ENCODE measurements at places on chromosomes 1 and 21. TPM values are rescaled to one million over a fixed set of nuclear protein-coding genes. Genes with fewer than 3 reads are reported as not detected.

Gene KIAA1614
- total RNA-seq, result 4.1 TPM

- no peaks in the 10 kb centered on the region for H3K27me3 ChIP-seq
- H3K4me3 ChIP-seq, result no peak overlapping the region
These were observed 1384.1 kb upstream of the B3GALT2 start for GRCh38 chr1:194570476-194570875.

DNA sequence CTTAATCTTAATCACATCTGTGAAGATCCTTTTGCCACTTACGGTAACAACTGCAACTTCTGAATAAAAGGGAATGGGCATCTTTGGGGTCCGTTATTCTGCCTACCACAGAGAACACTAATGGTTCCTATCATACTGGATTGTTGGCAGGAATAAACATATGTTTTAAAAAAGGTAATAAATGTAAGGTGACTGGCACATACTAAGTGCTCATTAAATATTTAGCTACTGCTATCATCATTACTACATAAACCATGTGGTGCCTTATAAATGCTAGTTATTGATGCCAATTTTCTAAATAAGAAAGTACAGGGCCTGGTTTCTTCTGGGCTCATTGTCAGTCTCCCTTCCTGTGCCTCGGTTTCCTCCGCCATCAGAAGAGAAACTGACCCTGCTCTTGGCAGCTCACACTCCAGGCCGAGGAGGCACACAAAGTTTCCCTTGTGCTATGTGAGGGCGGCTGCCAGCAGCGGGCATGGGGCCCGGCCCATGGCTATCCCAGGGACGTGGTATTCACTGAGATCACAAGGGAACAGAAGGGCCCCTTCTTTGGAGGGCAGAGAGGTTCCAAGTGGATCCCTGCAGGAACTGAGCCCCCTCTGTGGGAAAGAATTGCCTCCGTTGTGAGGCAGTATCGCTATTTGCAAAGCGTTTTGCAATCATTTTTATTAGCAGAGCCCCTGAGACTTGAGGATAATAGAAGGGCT is 26.2 kb downstream of the NAV1 start:
- peak; percentile 16 for DNase-seq
- no peaks in the 10 kb centered on the region for H3K36me3 ChIP-seq
- peaks cover 66% of the 10 kb centered on the region for H3K4me1 ChIP-seq
- H3K27me3 ChIP-seq, result no peaks in the 10 kb centered on the region
- H3K27ac ChIP-seq, result no peak overlapping the region

Gene C1orf105
- total RNA-seq, result not detected

GRCh38 chr1:7667625-7668218 is 103.4 kb upstream of the VAMP3 start:
- H3K36me3 ChIP-seq, result no peaks in the 10 kb centered on the region
- peaks cover 7% of the 10 kb centered on the region for H3K4me1 ChIP-seq
- H3K27ac ChIP-seq, result no peak overlapping the region
- no peak overlapping the region for H3K4me3 ChIP-seq

- DNase-seq, result no peak
- H3K36me3 ChIP-seq, result no peaks in the 10 kb centered on the region
- no peak overlapping the region for H3K4me3 ChIP-seq
- H3K27ac ChIP-seq, result no peak overlapping the region
- H3K27me3 ChIP-seq, result no peaks in the 10 kb centered on the region
- H3K4me1 ChIP-seq, result no peaks in the 10 kb centered on the region
These were observed 248.6 kb downstream of the OLFM3 start for GRCh38 chr1:101748077-101748476.

Gene FCER1A
- total RNA-seq, result 8.8 TPM

GRCh38 chr1:99660496-99660895 is 14.6 kb downstream of the PALMD start:
- H3K36me3 ChIP-seq, result peaks cover 3% of the 10 kb centered on the region
- H3K4me1 ChIP-seq, result peaks cover 35% of the 10 kb centered on the region
- H3K4me3 ChIP-seq, result no peak overlapping the region
- H3K27ac ChIP-seq, result peak overlapping the region; percentile 38
- no peak for DNase-seq

Gene TPRG1L
- 46.1 TPM for total RNA-seq

- no peaks in the 10 kb centered on the region for H3K4me1 ChIP-seq
- H3K27ac ChIP-seq, result no peak overlapping the region
- H3K27me3 ChIP-seq, result no peaks in the 10 kb centered on the region
- no peak for DNase-seq
These were observed 46.5 kb upstream of the EPB41 start for GRCh38 chr1:28867850-28868249.

Gene CKS1B
- 28.5 TPM for total RNA-seq

DNA sequence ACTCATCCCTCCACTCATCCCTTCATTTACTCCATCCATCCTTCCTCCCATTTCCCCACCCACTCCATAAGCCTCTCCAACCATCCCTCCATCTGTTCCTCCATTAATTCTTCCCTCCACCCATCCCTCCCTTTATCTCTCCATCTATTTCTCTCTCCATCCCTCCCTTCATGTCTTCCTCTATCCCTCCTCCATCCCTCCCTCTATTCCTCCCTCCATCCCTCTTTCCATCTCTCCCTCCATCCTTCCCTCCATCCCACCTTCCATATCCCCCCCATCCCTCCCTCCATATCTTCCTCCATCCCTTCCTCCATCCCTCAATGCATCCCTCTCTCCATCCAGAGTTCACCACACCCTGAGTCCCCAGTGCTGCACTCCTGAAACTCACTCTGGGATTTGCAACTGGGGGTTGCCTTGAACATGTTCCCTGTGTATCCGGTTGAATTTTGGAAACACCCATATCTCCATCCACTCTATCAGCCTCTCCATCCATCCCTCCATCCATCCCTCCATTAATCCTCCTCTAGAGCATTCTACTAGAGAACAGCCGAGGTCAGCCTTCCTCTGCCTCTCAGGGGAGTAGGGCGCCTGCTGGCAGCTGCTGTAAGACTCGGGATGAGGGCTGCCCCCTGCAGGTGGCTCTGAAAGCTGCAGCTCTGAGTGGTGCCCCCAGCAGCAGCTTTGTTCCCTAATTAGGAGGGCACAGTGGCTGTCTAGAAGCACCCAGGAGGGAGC is 39.4 kb downstream of the ABCG1 start:
- no peaks in the 10 kb centered on the region for H3K27me3 ChIP-seq
- DNase-seq, result peak; percentile 84
- H3K27ac ChIP-seq, result no peak overlapping the region

Gene EPS15
- 90.2 TPM for total RNA-seq

Gene RHCE
- total RNA-seq, result 0.65 TPM

Gene C1QC
- 800 TPM for total RNA-seq

DNA sequence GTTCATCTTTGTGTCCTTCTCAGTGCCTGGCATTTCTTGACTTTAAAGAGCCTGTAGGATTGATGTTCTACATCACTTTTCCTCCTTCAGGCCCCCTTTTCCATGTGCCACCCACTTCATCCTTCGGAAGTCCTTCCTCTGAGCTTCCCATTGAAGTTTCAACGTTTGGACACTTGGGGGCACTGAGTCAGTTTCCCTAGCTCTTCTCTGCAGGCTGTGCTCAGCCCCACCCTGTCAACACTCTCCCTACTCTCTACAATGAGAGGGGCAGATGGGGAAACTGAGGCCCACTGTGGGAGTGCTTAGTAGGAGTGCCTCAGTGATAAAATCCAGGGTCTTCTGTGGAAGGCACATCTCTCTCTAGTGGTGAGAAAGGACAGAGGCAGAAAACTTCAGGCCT is 11.9 kb downstream of the KCNJ10 start:
- H3K36me3 ChIP-seq, result no peaks in the 10 kb centered on the region
- H3K27me3 ChIP-seq, result peaks cover 9% of the 10 kb centered on the region
- no peak overlapping the region for H3K4me3 ChIP-seq
- no peak overlapping the region for H3K27ac ChIP-seq
- no peaks in the 10 kb centered on the region for H3K4me1 ChIP-seq
- no peak for DNase-seq

DNA sequence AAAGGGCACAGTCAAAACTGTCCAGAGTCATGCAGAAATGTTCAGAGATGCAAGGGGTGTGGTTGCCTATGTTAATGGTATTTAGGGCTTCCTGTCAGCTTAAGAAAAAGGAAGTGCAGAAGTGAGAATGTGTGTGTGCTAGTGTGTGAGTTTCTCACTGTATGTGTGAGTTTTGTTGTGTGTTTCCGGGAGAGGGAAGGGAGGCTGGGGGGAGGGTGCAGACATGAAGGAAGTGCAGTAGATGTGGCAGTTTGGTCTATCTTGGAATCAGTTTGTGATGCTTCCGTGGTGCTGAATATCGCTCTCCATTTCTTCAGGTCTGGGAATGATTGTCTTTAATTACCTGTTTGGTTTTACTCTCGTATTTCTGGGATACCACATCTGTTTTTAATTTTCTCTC is 16.5 kb upstream of the ATP6V1G3 start:
- no peaks in the 10 kb centered on the region for H3K36me3 ChIP-seq
- H3K27me3 ChIP-seq, result no peaks in the 10 kb centered on the region
- H3K4me1 ChIP-seq, result peaks cover 5% of the 10 kb centered on the region
- peak; percentile 51 for DNase-seq

All from lower lobe of right lung (tissue), 2 donors.